ENCODE measurements at places on chromosomes 11 and 22.

GRCh38 chr11:68904248-68904847, 657 bp downstream of the IGHMBP2 start:
- DNase-seq: no peak

GRCh38 chr11:66510990-66511339, 530 bp downstream of the BBS1 start:
- DNase-seq: no peak

GRCh38 chr11:82791779-82792178, 58.1 kb upstream of the FAM181B start:
- no peak for DNase-seq

- DNase-seq: no peak
These were observed 182.6 kb downstream of the LARGE1 start for GRCh38 chr22:33737662-33738061.

DNA sequence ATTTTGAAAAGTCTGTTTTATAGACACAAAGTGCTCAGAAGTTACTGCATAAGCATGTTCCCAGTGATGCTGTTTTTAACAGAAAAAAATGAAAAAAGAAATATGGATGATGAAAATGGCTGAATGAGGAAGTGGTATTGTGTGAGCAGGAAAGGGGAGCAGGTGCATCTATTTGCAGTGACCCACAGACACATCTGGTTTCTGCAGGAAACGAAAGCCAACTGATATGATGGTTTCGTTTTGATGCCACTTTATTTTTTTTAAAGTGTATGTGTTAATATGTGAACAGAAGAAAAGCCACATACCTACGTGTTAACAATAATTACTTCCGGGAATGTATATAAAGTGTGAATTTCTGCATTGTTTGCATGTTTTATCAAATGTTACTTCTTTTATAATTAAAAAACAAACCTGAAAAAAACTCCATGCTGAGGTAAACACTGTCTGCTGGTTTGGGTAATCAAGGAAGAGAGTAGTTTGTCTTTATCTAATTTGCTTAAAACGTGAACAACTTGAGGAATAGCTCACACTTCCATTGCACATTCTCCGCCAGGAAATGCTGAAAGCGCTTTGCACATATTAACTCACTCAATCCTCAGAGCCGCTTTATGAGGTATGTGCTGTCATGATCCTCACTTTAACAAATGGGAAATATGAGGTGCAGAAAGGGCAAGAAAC, 1335.9 kb downstream of the TBC1D22A start:
- DNase-seq: no peak

GRCh38 chr11:12111549-12112520, 1.4 kb downstream of the MICAL2 start:
- no peak for DNase-seq

- DNase-seq: no peak
These were observed 1.7 kb downstream of the FCHSD2 start for GRCh38 chr11:73140213-73141030.

- no peak for DNase-seq
These were observed 782.9 kb upstream of the API5 start for GRCh38 chr11:42528911-42529310.

DNA sequence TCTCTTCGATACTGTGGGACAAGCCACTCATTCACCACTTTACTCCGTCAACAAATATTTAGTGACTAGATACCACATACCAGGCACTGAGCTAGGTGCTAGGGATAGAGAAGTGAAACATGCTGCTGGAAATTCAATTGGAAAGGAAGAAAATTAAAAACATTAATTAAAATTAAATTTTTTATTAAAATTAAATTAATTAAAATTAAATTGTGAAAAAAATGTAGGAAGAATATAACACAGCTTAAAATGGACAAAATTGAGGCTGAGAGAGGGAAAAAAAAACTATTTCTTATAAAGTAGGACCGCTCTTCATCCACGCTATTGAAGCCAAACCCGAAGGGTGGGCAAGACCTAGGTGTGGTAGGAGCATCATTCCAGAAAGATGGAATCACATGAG, 23.6 kb upstream of the LRRC55 start:
- no peak for DNase-seq

DNA sequence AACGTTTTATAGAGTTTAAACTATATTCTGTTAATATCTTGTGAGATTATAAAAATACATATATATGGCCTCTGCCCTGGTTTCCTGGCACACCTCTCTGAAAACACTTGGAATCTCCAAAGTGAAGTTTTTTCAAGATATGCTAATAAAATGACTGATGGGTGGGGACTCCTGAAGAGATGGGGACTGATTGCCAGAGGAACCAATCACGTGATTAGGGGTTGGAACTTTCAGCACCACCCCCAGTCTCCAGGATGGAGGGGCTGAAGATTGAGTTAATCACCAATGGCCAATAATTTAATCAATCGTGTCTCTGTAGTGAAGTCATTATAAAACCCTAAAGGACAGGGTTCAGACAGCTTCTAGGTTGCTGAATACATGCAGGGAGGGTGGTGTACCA, 37.4 kb downstream of the C11orf71 start:
- DNase-seq: no peak

DNA sequence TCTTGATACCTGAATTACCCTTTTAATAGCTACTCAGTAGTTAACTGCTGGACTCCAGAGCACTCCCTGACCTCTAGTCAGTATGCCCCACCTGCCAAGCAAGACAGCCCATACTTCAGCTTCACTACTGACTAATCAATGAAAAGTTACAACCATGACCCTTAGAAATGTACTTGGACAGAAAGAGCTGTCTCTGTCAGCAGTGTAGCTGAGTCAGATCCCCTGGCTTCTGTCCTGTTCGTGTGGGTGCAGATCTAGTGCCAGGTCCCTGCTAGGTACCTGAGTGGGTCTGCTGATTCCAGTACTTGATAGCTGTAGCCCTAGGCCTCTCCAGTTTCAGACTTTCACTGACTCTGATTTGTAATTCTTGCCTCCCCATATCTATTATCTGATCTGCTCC, 265.8 kb upstream of the POU2AF2 start:
- no peak for DNase-seq
